Amygdala (tissue), 56 donors: ENCODE measurements at places on chromosomes 3 and 15.

GRCh38 chr3:191372122-191372521, 41.8 kb upstream of the UTS2B start:
- no peak for DNase-seq

GRCh38 chr3:173744479-173744878, 346.9 kb downstream of the NLGN1 start:
- no peak for DNase-seq

DNA sequence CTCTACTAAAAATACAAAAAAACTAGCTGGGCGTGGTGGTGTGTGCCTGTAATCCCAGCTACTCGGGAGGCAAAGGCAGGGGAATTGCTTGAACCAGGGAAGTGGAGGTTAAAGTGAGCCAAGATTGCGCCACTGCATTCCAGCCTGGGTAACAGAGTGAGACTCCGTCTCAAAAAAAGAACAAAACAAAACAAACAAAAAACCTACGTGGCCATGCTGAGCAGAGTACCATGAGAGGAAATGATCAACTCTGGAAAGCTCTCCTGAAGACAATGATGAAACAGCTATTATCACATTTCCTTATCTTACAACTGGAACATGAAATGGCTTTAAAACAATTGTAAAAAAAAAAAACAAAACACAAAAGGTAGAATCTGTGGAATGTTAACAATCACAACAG, 75.2 kb downstream of the CHSY1 start:
- no peak for DNase-seq

DNA sequence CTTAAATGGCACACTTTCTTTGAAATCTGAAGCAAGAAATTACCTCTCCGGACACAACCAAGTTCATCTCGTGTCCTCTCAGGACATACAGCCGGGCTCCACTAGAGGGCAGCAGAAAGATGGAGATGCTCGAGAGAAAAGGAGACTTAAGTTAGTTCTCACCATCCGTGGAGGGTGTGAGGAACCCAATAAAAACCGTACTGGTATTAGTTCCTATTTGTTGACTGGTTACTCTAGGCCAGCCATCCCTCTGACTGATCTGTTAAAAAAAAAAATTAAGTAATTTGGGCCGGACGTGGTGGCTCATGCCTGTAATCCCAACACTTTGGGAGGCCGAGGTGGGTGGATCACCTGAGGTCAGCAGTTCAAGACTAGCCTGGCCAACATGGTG, 7.9 kb upstream of the CYP11A1 start:
- peak; percentile 60 for DNase-seq

DNA sequence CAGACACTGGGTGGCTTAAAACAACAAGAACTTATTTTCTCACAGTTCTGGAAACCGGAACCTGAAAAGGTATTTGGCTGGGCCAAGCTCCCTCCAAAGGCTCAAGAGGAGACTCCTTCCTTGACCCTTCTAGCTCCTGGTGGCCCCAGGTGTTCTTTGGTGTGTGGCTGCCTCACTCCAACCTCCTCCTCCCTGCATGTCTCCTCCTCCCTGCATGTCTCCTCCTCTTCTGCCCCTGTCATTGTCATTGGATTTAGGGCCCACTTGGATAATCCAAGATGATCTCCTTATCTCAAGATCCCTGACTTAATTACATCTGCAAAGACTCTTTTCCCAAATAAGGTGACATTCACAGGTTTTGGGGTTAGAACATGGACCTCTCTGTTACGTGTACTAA, 69.8 kb upstream of the MFGE8 start:
- no peak for DNase-seq

GRCh38 chr3:51282931-51283330, 102.2 kb upstream of the MANF start:
- no peak for DNase-seq
